ENCODE measurements at places on chromosomes 2 and 18.

DNA sequence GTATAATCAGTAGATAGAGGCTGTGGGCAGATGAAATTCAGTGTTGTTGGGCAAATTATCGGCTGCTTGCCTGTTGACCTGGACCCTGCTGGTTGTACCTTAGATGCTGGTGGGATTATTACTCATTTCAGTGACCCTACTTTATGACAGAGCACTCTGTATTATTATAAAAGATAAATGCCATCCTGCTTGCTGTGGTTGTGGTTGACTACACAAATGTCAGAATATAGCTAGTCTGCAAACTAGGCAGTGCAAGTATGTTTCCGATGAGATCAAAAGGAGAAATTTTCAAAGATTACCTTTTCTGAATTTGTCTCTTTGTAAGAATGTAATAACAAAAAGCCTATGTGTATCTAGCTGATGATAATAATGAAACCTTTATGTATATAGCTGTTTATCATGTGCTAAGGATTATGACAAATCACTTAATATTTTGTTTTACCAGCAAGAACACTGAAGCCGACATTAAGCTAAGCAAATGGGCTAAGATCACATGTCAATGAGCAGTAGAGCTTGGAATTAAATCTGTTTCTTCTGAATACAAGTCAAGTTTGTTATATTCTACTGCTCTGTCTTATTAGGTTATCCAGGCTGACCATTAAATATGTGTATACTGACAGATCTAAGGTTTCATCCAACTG lies 219.2 kb downstream of the CAMKMT start:
- DNase-seq, result no peak

GRCh38 chr18:13538630-13539029 lies 187.7 kb downstream of the FAM210A start:
- no peak for DNase-seq

DNA sequence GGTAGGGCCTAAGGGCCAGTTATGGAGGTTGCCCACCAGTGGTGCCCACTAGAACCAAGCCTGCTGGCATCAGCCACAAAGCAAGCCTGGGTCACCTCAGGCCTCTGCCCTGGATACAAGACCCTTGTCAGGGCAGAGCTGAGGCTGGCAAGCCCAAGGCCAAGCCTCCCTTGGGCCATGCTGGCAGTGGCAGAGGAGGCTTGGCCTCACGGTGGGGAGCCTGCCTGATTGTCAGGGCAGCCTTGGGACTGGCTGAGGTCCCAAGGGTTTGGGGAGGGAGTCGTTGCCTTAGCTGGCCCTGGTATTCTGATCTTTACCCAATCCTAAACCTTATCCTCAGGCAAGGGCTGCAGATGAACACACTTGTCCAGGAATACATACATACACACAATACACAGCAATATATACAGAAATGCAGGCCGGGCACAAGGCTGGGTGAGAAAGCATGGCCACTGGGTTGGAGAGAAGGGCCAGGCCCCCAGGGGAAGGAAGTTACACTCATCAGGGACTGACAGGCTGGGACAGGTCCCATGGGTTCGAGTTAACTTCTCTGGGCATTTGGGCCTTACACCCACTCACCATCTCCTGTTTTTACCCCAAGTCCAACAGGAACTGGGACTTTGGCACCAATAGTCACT lies 21.0 kb downstream of the CCT7 start:
- DNase-seq, result no peak

DNA sequence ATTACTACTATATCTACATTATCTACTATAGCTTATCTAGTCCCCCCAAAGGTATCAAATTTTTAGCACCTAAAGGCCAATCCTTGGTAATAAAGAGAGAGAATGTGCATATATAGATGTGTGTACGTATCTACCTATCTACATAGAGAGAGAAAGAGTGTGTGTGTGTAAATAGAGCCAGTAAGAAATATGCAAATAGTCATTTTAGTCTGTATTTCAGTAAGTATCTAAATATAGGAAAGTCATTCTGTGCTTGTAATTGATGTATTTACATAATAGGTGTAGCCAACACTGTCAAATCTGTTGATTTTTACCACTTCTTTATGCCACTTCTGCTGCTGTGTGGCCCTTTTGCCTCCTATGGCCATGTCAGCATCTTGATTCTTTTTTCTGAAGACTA lies 284.5 kb upstream of the TFPI start:
- no peak for DNase-seq

DNA sequence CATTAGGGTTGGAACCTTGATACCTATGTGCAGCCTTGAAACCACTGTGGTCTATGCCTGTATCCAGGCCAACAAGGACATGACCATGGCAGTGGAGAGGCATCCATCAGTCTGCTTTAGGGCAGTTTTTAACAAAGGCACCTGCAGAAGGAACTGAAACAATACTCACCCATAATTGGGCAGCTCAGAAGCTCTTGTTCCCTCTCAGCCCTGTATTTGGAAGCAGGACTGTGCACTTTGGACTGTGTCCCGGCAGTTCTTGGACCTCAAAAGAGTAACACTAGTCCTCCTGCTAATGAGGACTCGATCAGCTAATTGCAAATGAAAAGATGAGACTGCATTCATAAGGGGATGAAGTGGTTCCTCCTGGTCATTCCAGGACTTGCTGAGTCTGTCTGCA lies 500.2 kb upstream of the TNP1 start:
- DNase-seq, result no peak

DNA sequence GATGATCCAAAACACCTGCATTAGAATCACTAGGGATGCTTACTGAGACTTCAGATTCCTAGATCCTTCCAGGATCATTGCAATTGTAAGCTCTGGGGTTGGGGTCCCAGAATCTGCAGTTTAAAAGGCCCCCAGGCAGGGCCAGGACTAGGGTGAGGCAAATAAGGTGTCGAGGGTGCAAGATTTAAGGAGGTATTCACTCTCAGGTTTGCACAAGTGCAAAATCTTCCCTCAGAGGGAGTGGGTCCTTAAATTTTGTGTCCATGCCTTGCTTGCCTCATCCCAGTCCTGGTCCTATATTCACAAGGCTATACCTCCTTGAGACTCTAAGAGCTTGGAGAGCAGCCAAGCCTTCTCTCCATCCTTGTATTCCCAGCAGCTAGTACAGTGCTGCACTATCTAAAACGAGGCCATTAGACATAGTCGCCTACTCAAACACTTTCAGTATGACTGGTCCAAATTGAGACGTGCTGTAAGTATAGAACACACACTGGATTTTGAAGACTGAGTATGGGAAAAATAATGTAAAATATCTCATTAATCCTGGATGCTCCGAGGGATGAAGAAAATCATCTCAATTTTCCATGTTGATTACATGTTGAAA lies 31.6 kb upstream of the MREG start:
- DNase-seq, result no peak

DNA sequence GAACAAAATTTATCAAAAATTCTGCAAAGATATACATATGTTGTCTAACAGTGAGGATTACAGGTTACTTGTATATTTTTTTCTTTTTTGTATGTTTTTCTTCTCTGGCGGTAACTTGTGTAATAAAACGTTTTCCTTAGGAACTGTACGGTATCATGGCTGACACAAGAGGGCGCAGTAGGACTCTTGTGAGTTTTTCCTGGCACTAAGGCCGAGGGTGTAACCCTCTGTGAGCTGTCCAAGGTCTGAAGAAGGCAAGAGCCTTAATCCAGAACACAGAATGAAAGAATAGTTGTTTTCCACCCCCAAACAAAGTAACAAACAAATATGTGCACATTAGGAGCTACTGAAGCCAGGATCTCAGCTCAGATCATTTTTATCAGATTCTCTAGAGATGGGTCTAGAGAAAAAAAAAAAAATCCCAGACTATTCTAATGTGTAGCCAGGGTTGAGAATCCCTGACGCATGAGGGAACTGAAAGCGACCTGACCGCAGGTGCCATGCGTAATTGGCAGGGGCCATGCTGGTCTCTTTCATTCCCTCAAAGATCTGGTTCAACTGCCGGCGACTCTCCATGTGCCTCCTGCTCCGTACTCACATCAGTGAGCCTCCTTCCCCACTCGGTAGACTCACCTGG lies 27.0 kb downstream of the TMEM200C start:
- DNase-seq, result no peak

GRCh38 chr2:203623661-203624060 lies 82.8 kb upstream of the CD28 start:
- DNase-seq, result no peak
